RWPE2 (cell line): ENCODE measurements at places on chromosomes 7 and 10.

DNA sequence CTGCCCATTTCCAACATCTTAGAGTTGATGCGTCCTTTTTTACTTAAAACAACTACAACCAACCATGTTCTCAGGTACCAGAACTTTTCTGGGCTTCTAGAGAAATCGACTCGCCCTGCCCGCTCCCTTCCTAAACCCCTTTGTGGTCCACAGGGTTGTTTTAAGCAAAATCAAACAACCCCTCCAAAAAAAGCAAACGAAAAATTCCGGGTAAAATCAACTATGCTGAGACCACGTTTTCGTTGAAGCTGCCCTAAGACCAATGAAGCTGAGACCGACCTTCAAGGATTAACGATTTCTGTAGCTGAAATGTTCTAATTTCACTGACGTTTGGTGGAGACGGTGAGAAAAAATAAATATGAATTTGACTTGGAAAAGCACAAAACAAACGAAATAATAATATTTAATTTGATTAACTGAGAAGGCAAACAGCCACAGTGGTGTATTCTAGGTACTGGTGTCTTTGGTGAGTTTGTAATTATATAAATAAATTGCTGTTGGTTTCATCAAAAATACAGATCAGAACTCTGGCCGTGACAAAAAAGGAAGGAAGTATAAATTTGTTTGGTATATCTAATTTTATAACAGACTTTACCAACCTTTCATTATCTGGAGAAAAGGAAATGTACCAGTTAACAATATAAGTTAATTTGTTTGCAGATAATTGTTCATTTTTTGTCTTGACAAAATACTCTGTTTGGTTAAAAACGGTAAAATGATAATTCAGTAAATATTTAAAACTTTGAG lies 4.7 kb upstream of the IGF2BP3 start:
- DNase-seq: no peak

- peak; percentile 42 for DNase-seq
Measured at GRCh38 chr7:36284456-36285090, 105.1 kb upstream of the ANLN start.

GRCh38 chr7:31234836-31235605 lies 105.5 kb downstream of the NEUROD6 start:
- DNase-seq: no peak

GRCh38 chr10:128062331-128062880 lies 63.8 kb downstream of the MKI67 start:
- DNase-seq: no peak

- DNase-seq: no peak
Measured at GRCh38 chr7:104772405-104773345, 241.3 kb upstream of the KMT2E start.

DNA sequence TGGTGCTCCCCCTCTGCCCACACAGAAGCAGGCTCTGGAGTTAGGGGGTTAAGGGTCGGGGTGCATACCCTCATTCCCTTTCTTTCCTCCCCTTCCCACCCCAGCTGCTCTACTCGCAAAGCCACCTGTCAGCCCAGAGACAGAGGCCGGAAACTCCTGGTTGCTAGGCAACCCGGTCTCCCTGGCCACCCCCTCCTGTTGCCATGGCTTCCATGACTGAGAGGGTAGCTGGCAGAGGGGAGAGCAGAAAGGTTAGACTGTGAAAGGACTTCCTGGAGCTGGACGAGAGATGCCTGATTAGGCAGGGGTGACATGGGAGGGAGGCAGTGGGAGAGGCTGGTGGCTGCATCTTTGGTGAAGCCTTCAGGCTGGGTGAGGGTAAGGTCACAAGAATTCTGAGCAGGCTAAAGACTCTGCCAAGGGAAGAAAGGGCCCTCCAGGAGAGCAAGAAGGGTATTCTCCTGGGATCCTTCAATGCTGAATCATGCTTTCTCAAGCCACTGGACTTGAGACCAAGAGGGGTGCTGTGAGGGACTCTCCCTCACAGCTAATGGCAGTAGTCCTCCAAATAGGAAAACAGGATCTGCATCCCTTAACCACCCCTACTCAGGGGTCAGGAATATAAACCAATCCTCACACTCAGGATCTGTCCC lies 5.4 kb downstream of the PSD start:
- no peak for DNase-seq

- DNase-seq: no peak
Measured at GRCh38 chr7:90430614-90431460, 27.6 kb downstream of the CLDN12 start.

GRCh38 chr7:39341083-39341482 lies 225.1 kb upstream of the YAE1 start:
- no peak for DNase-seq

- DNase-seq: no peak
Measured at GRCh38 chr7:18978108-18978495, 139.3 kb downstream of the TWIST1 start.
